Esophagus muscularis mucosa (tissue), 4 donors: ENCODE measurements at places on chromosomes 3 and 15. TPM values are rescaled to one million over a fixed set of nuclear protein-coding genes. Genes with fewer than 3 reads are reported as not detected.

- DNase-seq, result peak; percentile 91
Observed at GRCh38 chr15:81106560-81106959, 27.5 kb upstream of the CFAP161 start.

DNA sequence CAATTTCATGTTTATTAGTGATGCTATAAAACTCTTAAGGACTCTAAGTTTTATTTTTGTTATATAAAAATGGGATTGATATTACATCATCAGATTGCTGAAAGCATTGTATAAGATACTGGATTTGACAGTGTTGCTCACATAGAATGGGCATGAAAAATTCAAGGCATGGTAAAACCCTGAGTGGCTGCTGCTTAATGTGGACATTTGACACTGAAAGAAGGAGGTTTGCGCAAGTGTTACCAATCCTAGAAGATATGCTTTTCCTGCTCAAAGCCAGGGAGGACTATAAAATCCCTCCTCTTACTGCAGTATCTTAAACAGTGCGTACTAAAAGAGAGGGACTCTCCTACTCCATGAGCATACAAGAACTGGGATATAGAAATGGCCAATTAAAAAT lies 65.8 kb upstream of the PTX3 start:
- no peak for DNase-seq

DNA sequence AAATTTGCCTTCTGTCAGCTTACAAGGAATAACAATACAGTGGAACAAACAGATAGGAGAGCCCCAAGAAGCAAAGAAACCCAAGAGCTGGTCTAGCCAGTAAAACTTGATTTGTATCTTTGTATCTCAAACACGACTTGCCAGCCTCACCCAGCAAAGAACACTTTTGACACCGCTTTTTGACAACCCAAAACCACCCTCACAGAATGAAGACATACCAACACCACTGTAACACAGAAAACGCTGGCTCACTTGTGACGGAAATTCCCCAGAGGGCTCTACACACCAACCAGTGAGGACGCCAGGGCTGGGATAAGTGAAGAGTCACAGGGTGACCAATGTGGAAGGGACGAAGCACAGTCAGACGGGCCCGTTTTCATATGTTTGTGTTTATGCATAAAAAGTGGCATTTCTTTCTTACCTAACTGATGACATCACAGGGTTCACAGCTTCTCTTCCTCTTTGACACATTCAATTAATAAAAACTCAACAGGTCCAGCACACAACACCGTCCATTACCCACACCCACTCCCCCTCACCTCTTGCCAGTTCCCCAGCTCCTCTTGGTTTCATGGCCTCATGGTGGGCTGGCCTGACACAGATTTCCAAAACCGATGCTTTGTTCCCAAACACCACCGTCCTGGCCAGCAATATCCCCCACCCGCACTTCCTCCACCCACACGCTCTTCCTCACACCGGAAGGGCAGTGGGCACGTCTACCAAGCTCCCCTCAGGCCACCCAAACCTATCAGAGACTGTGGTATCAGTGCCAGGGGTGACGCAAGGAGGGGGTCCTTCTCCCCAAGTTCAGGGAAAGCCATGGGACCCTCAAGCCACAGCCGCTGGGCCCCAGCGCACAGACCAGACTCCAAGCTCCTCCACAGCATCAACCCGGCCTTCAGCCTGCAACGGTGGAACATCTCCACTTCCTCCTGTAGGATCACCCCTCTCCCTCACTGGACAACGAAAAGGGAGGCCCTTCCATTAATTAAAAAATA lies 94.2 kb downstream of the ADAMTS17 start:
- DNase-seq, result no peak

GRCh38 chr15:66789029-66790025 lies 87.3 kb downstream of the SMAD6 start:
- no peak for DNase-seq

The ZNF35 gene
- total RNA-seq, result 21.2 TPM

DNA sequence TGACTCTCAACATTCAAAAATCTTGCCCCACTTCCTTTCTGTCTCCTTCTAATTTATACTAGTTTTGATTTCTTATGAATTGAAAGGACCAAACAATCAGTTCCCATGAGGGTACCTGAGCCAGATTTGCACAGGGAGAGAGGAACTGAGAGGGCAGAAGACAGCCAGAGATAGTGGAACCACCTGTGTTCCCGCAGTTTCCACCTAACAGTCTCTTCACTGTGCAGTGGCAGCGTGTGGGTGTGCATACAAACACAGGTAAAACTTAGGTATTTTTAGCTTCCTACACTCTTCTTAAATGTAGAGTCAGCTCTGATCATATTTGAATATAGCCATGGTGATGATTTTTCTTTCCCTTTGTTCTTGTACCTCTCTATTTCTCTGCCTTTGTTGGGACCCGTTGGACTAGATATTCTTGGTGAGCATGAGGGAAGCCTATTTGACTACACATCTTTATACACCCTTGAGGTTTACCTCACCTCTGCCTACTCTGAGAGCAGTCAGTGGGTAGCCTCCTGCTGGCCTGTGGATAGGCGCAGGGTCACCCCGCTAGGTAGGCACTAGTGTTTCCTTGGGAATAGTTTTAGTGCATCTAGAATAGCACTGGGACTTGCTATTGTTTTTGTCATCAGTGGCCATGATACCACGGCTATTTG lies 58.8 kb downstream of the MAP3K13 start:
- DNase-seq, result peak; percentile 39
